Lower lobe of right lung (tissue), 2 donors: ENCODE measurements at places on chromosomes 16 and 17. TPM values are rescaled to one million over a fixed set of nuclear protein-coding genes. Genes with fewer than 3 reads are reported as not detected.

GRCh38 chr17:2695243-2695960 is 16.2 kb downstream of the CLUH start:
- DNase-seq, result peak; percentile 41

- DNase-seq, result no peak
These were observed 855 bp downstream of the TMEM204 start for GRCh38 chr16:1534021-1535020.

DNA sequence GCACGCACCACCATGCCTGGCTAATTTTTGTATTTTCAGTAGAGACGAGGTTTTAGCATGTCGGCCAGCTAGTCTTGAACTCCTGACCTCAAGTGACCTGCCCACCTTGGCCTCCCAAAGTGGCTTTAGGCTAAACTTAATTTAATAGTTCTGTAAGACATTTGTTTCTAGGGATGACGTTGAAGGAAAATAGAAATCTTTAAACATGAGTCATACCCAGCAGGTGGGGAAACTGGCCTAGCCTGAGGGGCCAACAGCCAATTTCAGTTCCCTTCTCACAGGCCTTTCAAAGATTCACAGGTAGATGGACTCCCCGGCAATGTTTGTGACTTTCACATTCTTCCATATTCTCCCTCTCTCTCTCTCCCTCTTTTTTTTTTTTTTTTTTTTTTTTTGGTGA is 18.1 kb upstream of the ITPRIPL2 start:
- DNase-seq, result no peak

Gene CPHXL2
- total RNA-seq, result not detected

Gene KDM6B
- total RNA-seq, result 46.1 TPM

Gene P2RX1
- 8.7 TPM for total RNA-seq

DNA sequence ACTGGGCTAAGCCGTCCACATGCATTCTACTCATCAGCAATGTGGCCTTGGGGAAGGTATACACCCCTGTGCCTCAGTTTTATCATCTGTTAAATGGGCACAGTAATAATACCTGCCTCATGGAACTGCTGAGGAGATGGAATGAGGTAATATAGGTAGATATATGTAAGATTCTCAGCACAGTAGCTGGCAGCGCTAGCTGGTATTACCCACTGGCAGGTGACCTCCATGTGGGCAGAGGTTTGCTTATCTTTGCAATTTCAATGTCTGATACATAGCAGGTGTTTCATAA is 1.2 kb upstream of the SGCA start:
- DNase-seq, result no peak

DNA sequence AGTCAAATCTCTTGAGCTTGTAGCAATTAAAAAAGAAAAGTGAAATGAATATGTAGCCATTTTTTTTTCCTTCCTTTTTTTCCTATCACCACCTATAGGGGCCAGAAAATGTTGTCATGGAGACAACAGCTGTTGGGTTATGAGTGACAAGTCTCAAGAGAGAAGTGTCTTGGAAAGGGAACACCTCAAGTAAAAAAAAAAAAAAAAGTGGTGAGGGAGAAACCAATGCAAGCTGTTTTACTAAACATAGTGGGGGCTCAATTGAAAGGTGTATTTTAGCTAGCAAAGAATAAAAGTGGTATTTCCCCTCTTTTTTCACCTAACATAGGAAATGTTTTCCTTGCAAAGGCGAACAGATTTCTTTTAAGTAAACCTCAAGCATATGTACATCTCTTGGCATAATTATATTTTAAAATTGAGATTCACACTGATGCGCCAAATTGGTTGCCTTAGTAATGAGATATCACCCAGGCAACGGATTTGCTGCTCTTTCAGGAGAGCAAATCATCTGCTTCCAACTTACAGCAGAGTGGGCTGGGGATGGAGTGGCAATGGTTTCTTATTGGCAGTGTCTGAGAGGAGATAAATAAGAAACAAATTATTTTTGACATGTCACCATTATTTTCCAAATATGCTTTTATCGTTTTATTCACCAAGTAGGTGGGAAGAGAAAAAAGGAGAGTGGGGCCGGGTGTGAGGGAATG is 183.6 kb downstream of the MYO1D start:
- DNase-seq, result no peak

DNA sequence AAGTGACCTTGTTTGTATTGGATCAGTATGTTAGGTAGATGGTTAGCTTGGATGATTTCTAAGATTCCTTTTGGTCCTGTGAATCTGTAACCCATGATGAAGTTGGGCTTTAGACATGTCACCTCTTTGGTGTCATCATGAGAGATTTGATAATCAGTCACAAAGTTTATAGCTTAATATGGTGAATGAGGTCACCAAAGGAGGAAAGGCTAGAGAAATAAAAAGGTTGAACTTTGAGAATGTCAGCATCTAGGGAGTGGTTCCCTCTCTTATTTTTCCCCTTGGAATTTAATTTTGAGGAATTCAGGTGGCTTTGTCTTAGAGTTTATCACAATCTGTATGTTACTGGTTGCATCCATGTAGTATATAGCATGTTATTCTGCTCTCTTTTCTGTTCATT is 45.3 kb downstream of the NLK start:
- DNase-seq, result no peak

- DNase-seq, result no peak
These were observed 9.9 kb downstream of the PSME3IP1 start for GRCh38 chr16:57175896-57176295.
